ENCODE measurements at places on chromosomes 11 and 22.

DNA sequence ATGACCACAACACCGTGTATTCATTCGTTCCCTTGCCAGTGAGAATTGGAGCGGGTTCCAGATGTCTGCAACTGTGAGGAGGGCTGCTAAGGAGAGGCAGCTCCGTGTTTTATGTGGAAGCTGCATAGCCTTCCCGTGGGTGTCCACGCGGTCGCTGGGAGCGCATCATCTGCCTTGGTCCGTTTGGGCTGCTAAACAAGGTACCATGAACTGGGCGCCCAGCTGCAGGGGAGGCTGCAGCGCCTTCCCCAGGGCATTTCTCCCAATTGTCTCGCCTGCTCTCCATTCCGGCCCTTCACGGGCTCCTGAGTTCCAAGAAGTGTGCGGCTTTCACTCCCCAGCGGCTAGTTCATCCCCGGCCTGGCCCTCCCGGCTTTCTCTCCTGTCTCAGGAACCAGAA is 1446.4 kb downstream of the TBC1D22A start:
- DNase-seq: no peak

GRCh38 chr11:118896472-118896913 is 12.8 kb downstream of the CXCR5 start:
- no peak for DNase-seq

- no peak for DNase-seq
These were observed 26.2 kb upstream of the CRKL start for GRCh38 chr22:20890975-20891374.

DNA sequence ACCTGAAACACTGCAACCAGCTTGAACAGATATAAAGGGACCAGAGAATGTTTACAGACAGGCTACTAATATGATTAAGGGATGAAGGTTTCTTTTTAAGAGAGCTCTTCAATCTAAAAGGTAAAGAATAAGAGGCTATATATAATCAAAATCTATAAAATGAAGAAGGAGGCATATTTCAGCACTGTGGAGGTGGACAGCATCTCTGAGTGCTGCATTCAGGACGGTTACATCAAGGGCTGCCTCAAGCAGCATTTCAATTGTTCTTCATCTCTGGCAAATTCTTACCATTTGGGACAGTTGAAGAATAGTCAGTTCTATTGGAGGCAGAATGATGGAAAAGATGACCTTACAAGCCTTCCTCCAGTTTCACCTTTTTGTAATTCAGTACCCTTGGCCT is 139.6 kb upstream of the LMO1 start:
- no peak for DNase-seq

DNA sequence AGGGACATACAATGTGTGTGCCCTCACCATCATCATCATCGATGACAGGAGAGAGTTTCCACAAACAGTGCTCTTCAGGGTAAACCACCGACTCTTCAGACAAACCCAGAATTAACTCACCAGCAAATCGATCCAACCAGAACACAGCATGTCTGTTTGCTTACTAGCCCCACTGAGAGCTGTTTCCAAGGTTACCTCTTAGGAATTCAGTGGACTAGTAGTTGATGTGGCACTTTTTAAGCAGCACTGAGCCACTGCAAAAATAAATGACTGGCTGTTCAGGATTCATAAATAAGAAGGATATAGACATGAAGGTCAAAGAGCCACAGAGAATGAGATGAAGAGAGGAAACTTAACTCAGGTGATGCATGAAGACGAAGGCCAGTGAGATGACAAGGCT is 83.1 kb downstream of the PARVA start:
- no peak for DNase-seq

GRCh38 chr22:39024519-39025308 is 3.8 kb downstream of the APOBEC3D start:
- DNase-seq: no peak

DNA sequence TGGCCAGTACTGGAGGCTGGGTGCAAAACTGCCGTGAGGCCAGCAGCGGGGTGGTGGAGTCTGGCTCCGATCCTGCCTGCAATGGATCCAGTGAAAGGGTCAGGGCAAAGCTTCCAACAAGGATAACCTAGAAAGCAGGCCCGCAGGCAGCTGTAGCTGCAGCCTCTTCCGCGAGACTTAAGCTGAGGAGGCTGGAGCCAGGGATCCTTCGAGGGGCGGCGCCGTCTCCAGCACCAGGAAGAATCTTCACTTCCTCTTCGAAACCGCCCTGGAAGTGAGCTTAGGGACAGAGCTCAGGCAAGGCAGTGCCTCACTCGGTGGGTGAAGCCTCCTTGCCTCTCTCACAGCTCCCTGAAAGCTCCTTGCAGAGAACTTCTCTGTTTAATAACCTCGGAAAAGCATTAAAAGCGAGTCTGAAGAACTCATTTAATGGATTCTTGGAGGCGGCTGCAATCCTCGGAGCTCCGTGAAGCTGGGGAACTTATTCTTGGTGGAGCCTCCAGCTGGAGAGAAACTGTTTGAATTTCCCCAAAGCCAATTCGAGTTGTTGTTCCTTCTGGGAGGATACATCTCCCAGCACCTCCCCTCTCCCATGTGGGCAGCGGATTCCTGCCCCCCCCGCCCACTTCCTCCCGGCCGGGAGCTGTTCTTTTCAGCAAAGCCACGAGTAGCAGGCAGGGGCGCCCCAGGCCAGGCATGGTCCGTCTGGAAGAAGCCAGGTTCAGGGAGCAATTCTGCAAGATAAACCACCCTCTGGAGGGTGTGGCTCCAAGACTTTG is 169.9 kb downstream of the CTTN start:
- peak; percentile 82 for DNase-seq

DNA sequence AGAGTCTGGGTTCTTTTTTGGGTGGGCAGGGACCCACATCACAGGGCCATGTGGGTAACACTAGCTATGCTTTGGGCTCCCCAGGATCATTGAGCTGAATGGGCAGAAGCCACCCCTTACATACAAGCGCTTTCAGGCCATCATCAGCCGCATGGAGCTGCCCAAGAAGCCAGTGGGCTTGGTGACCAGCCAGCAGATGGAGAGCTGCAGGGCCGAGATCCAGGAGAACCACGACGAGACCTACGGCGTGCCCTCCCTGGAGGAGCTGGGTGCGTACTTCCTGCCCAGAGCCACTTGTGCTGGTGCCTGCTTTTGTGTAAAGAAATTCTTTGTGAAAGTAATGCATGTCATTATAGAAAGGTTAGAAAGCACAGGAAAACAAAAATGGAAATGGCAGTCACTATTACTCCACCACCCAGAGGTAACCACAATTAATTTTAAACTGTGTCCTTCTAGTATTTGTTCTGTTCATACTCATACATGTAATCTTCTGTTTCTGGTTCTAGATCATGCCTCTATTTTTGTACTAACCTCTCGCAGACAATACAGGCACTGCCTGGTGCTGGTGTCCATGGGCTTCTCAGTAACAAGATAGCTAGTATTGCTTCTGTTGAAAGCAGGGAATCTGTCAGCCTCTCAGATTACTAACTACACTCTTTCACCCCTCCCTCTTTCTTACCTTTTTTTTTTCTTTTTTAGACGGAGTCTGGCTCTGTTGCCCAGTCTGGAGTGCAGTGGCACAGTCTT is 13.7 kb downstream of the CRY2 start:
- DNase-seq: no peak

- DNase-seq: no peak
These were observed 118.3 kb upstream of the NAV2 start for GRCh38 chr11:19594326-19594725.

GRCh38 chr11:105206633-105207032 is 67.1 kb upstream of the CARD18 start:
- DNase-seq: peak; percentile 42

DNA sequence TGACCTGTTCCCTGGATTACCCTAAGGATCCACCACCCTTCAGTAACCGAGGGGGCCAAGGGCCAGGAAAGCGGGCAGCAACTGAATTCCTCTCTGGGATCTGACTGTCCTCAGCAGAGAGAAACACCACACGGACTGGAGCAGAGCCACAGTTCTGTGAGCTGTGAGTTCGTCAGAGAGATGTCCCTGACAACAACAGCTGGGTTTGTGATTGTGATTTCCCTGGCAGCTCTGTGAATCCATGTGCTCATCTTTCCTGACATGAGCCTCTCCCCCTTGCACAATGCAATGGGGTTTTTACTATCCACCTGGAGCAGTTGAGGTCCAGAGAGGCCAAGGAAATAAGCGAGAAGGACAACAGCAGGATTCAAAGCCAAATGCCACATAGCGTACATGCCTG is 69.4 kb upstream of the AMPD3 start:
- no peak for DNase-seq

- no peak for DNase-seq
These were observed 69.5 kb upstream of the YWHAH start for GRCh38 chr22:31874821-31875220.

- DNase-seq: no peak
These were observed 68.8 kb downstream of the SNX19 start for GRCh38 chr11:130847517-130847916.

- DNase-seq: no peak
These were observed 47.9 kb upstream of the PPP2R1B start for GRCh38 chr11:111814106-111814505.

- no peak for DNase-seq
These were observed 131.9 kb upstream of the MTMR2 start for GRCh38 chr11:96055706-96056387.

DNA sequence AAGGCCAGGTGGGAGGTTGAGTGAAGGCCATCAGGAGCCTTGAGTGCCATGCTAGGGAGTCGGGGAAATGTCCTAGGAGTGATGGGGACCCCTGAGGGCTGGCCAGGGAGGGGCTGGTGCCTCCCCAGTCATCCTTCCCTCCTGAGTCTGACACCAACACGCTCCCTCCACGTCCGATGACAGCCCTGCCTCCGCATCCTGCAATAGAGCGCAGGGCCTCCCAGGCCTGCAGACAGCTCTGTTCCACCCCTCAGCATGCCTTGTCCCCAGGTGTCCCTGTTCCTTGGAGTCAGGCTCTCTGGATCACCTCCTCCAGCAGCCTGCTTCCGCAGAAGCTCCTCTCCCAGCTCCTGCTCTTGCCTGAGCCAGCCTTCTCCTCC is 3.1 kb downstream of the RAC2 start:
- no peak for DNase-seq

GRCh38 chr22:46295277-46295971 is 1.2 kb upstream of the GTSE1 start:
- no peak for DNase-seq

GRCh38 chr22:22691055-22691454 is 46.6 kb downstream of the GGTLC2 start:
- DNase-seq: no peak

DNA sequence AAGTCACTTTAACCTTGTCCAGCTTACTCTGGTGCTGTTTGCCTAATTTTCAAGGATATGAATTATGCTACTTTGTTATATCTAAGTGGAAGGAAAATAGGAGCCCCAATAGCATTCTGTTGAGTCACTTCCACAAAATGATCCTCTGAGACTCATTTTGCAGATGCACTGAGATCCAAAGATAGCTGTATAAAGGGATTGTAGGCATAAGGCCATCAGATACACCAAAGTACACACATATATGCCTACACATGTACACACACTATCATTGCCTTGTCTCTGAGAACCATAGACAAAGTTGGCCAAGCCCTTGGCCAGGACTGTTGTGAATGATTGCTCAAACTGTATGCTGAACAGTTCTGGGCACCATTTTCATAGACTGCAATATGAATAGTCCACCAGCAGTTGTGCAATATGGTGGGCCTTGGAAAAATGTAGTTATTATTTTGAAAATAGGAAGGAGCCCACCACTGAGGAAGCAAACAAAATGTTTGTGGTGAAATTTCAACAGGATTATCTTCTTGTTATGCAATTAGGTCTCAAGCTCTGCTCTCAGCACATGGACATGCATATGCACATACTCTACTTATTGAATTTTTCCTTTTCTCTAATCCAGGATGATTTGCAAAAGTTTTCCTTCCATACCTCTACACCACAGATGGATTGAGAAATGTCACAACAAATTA is 186.0 kb upstream of the CTSC start:
- DNase-seq: no peak

GRCh38 chr11:94011478-94011877 is 9.7 kb upstream of the HEPHL1 start:
- no peak for DNase-seq
